Natural killer cell (primary cell): ENCODE measurements at places on chromosomes 13 and 19. TPM values are rescaled to one million over a fixed set of nuclear protein-coding genes. Genes with fewer than 3 reads are reported as not detected.

The ACER1 gene
- total RNA-seq, result not detected

The TMEM91 gene
- 20.8 TPM for total RNA-seq

The RUBCNL gene
- 2.1 TPM for total RNA-seq

The TMEM221 gene
- not detected for total RNA-seq

The ZNF439 gene
- total RNA-seq, result 9.6 TPM

The KIR2DL3 gene
- 54.1 TPM for total RNA-seq

The DCLK1 gene
- not detected for total RNA-seq

The ZNF792 gene
- 11.9 TPM for total RNA-seq

The ERICH6B gene
- total RNA-seq, result not detected

The CCDC8 gene
- total RNA-seq, result not detected

The SAE1 gene
- total RNA-seq, result 49.3 TPM

The COMP gene
- not detected for total RNA-seq

The KLK12 gene
- total RNA-seq, result not detected

The MAST1 gene
- total RNA-seq, result 0.88 TPM

The CLDN10 gene
- not detected for total RNA-seq

The CNN1 gene
- not detected for total RNA-seq

The TMPRSS9 gene
- total RNA-seq, result not detected

The CFAP97D2 gene
- 7.7 TPM for total RNA-seq

The SHKBP1 gene
- total RNA-seq, result 209 TPM

The RPL18 gene
- total RNA-seq, result 900 TPM

The GPC6 gene
- not detected for total RNA-seq

The CRLF1 gene
- not detected for total RNA-seq

The SLC25A41 gene
- total RNA-seq, result not detected

The CEACAM16 gene
- not detected for total RNA-seq

The PRR19 gene
- total RNA-seq, result not detected

The PSG6 gene
- not detected for total RNA-seq

The FCAR gene
- total RNA-seq, result 0.26 TPM

The RELB gene
- total RNA-seq, result 92.4 TPM

The C13orf42 gene
- not detected for total RNA-seq

The UBE2L5 gene
- not detected for total RNA-seq

The NEK5 gene
- not detected for total RNA-seq

The NLRP4 gene
- total RNA-seq, result not detected
